ENCODE measurements at places on chromosomes 4 and X.

GRCh38 chrX:46204721-46205422 is 340.3 kb downstream of the ZNF674 start:
- H3K27me3 ChIP-seq: no peaks in the 10 kb centered on the region
- DNase-seq: no peak
- no peaks in the 10 kb centered on the region for H3K4me1 ChIP-seq

DNA sequence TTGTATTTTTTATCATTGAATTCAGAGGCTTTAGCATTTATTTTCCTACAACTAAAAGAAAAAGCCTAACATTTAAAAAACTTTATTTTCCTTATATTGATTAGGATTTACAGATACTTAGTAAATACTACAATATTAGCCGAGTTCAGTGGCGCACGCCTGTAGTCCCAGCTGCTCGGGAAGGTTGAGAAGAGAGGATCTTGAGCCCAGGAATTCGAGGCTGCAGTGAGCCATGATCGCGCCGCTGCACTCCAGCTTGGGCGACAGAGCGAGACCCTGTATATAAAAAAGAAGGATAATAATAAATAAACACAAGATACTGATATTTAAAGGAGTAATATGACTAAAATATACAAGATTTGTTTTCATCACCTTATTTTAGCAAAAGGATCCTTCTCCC is 681 bp upstream of the UPF3B start:
- H3K27me3 ChIP-seq: no peaks in the 10 kb centered on the region
- no peak for DNase-seq
- H3K27ac ChIP-seq: peak overlapping the region; percentile 86
- H3K4me1 ChIP-seq: no peaks in the 10 kb centered on the region

GRCh38 chr4:40405193-40405592 is 70.1 kb downstream of the CHRNA9 start:
- no peak overlapping the region for H3K4me3 ChIP-seq
- peak overlapping the region; percentile 78 for H3K27ac ChIP-seq
- peaks cover 9% of the 10 kb centered on the region for H3K4me1 ChIP-seq
- DNase-seq: no peak
- H3K27me3 ChIP-seq: no peaks in the 10 kb centered on the region

GRCh38 chr4:98862371-98862770 is 66.6 kb downstream of the EIF4E start:
- no peaks in the 10 kb centered on the region for H3K36me3 ChIP-seq
- no peak overlapping the region for H3K27ac ChIP-seq
- no peak overlapping the region for H3K4me3 ChIP-seq
- no peak for DNase-seq

- no peak for DNase-seq
- H3K27me3 ChIP-seq: no peaks in the 10 kb centered on the region
- no peak overlapping the region for H3K27ac ChIP-seq
- H3K4me3 ChIP-seq: no peak overlapping the region
- no peaks in the 10 kb centered on the region for H3K36me3 ChIP-seq
Observed at GRCh38 chr4:98485816-98486345, 172.5 kb downstream of the TSPAN5 start.

DNA sequence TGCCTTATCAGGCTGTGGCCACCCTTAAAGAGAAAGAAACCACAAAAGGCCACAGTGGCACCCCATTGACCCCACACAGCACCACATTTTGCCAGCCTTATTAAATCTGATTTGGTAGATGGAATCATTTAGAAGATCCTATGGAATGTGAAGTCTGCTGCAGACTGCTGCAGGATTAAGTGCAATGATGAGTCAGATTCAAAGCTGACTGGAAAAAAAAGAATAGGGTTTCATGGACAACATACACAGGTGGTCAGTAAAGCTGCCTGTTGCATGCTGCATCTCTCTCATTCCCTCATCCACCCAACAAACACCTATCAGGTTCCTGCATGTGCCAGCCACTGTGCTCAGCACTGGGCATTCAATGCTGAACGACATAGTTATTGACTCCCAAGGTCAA is 56.6 kb downstream of the CHST7 start:
- H3K36me3 ChIP-seq: no peaks in the 10 kb centered on the region
- H3K27ac ChIP-seq: no peak overlapping the region
- no peaks in the 10 kb centered on the region for H3K4me1 ChIP-seq
- DNase-seq: no peak
- H3K27me3 ChIP-seq: no peaks in the 10 kb centered on the region
- no peak overlapping the region for H3K4me3 ChIP-seq

GRCh38 chr4:111334361-111334760 is 711.5 kb upstream of the PITX2 start:
- H3K36me3 ChIP-seq: no peaks in the 10 kb centered on the region
- no peaks in the 10 kb centered on the region for H3K27me3 ChIP-seq
- H3K4me1 ChIP-seq: no peaks in the 10 kb centered on the region
- DNase-seq: no peak
- H3K4me3 ChIP-seq: no peak overlapping the region

DNA sequence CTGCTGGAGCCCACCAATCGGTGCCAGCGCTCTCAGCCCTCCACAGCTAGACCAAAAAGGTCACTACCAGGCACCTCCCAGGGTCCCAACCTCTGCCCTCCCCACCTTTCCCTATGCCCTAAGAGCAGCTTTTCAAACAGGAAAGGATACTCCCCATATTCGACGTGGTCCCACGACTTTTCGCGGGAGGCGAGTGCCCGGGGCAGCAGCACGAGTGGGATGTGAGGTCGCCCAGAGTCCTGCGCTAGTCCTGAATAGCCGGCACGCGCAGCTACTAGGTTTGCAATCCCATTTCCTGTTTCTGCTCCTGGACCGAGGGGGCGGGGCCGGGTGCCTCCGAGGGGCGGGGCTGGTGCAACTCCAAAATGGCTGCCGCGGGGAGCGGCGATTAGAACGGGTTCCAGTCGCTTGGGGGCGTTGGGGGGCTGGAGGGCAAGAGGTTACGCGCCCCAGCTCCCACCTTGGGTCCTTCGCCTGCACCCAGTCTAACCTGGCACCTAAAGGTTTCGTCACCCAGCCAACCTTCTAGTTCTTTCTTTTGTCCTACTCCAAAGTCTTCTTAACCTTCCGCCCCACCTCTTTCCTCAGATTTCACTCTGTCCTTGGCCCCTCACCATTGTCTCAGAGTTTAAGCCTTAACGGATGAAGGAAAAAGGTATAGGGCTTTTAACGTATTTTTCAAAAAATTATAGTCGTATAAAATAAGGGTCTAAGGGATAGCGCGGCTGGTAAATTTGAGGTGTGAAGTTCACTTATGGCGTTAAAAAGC is 85.0 kb upstream of the TENT5D start:
- DNase-seq: peak; percentile 46
- no peaks in the 10 kb centered on the region for H3K27me3 ChIP-seq
- no peak overlapping the region for H3K27ac ChIP-seq
- no peaks in the 10 kb centered on the region for H3K4me1 ChIP-seq
- H3K36me3 ChIP-seq: no peaks in the 10 kb centered on the region

All from prostate gland (tissue), 2 donors.